ENCODE measurements at places on chromosomes 7 and 10.

DNA sequence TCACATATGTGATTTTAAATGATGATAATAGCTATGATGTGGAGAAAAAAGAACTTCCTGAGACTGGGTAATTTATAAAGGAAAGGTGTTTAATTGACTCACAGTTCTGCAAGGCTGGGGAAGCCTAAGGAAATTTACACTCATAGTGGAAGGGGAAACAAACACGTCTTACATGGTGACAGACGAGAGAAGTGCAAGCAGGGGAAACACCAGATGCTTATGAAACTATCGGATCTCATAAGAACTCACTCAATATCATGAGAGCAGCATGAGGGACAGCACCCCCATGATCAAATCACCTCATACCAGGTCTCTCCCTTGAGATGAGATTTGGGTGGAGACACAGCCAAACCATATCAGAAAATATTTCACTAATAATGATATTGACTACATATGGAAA is 4.1 kb upstream of the LIPN start:
- no peak for DNase-seq

DNA sequence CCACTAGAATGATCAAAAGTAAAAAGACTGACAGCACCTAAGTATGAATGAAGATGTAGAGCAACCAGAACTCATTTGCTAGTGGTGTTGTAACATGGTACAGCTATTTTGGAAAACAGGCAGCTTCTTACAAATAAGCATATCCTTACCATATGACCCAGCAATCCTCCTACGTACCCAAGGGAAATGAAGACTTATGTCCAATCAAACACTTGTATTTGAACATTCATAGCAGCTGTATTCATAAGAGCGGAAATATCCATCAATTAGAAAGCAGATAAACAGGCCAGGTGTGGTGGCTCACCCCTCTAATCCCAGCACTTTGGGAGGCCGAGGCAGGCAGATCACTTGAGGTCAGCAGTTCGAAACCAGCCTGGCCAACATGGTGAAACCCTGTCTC is 53.0 kb downstream of the KLRG2 start:
- no peak for DNase-seq

GRCh38 chr10:131653140-131653539 is 247.7 kb upstream of the PPP2R2D start:
- no peak for DNase-seq

- no peak for DNase-seq
Observed at GRCh38 chr7:84446991-84447480, 252.4 kb upstream of the SEMA3A start.

DNA sequence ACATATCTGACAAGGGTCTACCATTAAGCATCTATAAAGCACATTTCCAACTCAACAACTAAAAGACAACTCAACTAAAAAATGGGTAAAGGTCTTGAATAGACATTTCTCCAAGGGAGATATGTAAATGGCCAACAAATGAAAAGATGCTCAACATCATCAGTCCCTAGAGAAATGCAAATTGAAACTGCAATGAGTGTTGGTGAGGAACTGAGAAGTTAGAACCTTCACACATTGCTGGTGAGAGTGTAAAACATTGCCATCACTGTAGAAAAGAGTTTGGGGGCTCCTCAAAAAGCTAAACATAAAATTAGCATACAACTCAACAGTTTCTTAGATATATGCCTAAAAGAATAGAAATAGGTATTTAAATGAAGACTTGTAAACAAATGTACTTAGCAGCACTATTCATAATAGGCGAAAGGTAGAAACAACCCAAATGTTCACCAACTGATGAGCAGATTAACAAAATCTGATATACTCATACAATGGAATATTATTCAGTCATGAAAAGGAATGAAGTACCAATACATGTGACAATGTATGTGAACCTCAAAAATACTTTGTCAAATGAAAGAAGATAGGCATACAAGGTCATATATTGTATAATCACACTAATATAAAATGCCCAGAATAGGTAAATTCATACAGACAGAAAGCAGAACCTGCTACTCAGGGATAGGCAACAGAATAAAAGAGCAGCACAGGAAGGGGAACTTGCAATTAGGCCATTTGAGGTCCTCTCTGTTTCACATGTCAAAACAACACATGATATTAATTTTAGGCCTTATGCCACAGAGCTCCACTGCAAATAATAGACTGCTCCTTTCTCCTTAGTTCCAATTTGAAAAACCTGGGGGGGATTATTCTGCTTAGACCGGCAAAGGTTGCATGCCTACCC is 10.6 kb upstream of the LRRC72 start:
- no peak for DNase-seq

- no peak for DNase-seq
Observed at GRCh38 chr7:116570306-116570705, 45.5 kb downstream of the CAV1 start.

DNA sequence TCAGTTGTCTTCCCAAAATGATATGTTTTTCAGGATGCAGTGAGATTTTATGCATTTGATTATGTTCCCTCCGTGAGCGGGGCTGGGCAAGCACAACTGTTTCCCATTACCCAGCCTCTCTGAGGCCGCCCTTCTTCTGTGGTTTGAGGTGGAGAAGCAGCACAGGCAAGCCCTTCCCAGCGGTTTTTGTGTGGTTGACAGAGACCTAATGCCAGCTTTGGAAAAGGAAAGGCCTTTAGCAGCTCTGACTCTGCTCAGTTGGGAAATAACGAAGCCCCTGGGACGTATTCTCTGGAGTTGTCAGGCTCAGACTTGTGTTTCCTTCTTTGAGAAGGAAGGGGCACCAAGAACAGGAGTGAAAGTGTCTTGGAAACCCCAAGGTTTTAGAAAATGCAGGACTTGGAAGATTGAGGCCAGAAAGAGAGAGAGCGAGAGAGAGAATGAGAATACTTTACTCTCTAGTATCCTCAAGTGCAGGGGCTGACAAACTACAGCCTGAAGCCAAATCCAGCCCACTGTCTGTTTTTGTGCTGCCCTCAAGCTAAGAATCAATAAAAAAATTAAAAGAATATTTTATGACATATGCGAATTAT is 20.6 kb upstream of the PDCD4 start:
- DNase-seq: no peak

DNA sequence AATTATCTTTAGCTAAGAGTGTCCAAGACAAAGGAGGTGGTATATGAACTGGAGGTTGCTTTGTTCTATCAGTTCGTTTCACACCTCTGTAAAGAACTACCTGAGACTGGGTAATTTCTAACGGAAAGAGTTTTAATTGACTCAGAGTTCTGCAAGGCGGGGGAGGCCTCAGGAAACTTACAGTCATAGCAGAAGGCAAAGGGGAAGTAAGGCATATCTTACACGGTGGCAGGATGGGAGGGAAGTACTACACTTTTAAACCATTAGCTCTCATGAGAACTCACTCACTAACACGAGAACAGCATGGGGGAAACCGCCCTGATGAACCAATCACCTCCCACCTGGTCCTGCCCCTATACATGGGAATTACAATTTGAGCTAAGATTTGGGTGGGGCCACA is 1202.3 kb upstream of the LRRTM3 start:
- no peak for DNase-seq
